ENCODE measurements at places on chromosomes 2 and 18.

DNA sequence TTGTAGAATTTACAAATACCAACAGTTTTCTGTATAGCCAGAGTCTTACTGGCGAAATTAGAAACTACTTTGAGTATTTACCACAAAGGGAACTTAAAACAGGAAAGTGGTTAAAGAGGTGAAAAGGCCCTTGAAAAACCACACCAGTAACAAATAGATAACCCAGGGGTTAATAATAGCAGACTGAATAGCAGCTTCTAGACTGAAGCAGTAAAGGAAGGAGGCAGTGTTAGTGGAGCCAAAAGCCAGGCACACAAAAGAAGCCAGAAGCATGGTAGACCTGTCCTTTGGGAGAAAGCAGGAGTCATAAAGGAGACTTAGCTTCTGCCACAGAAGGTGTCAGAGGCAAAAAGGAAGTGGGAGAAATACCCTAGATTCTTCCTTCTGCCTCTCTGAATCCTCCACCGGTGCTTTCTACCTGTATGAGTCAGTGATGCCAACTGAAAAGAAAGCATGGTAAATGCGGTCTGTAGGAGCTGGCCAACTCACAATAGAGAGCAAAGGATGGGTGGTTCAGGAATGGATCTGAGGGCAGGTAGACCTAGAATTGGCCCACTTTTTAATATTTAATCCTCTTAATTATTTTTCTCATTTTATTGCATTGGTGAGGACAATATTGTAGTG lies 97.3 kb downstream of the ARL6IP6 start:
- DNase-seq, result no peak

DNA sequence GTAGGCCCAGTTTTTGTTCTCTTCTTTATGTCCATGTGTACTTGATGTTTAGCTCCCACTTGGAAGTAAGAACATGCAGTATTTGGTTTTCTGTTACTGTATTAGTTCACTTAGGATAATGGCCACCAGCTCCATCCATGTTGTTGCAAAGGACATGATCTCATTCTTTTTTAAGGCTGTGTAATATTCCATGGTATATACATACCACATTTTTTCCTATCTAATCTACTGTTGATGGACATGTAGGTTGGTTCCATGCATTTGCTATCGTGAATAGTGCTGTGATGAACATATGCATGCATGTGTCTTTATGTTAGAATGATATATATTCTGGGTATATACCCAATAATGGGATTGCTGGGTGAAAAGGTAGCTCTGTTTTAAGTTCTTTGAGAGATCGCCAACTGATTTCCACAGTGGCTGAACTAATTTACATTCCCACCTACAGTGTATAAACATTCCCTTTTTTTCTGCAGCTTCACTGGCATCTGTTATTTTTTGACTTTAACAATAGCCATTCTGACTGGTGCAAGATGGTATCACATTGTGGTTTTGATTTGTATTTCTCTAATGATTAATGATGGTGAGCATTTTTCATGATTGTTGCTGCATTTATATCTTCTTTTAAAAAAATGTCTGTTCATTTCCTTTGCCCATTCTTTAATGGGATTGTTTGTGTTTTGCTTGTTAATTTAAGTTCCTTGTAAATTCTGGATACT lies 22.9 kb downstream of the LTBP1 start:
- no peak for DNase-seq

DNA sequence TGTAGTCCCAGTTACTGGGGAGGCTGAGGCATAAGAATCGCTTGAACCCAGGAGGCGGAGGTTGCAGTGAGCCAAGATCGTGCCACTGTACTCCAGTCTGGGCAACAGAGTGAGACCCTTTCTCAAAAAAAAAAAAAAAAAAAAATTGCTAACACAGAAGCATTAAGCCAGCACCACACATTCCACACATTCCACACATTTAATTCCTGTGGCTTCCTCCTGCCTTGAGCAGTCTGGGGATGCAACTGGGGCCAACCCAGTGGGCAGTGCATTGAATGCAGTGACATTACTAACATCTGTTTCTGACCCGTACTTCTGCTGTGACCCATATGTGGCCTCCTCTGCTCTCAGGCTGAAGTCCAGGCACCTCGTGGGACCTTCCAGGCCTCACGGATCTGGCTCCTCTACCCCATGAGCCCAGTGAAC lies 107.0 kb downstream of the BCL2L11 start:
- DNase-seq, result peak; percentile 57

GRCh38 chr2:152166633-152167032 lies 8.9 kb downstream of the STAM2 start:
- DNase-seq, result peak; percentile 41

- peak; percentile 34 for DNase-seq
These were observed 816.6 kb downstream of the SATB2 start for GRCh38 chr2:198641161-198641560.

- DNase-seq, result peak; percentile 34
These were observed 22.8 kb upstream of the MYO3B start for GRCh38 chr2:170155022-170155722.

DNA sequence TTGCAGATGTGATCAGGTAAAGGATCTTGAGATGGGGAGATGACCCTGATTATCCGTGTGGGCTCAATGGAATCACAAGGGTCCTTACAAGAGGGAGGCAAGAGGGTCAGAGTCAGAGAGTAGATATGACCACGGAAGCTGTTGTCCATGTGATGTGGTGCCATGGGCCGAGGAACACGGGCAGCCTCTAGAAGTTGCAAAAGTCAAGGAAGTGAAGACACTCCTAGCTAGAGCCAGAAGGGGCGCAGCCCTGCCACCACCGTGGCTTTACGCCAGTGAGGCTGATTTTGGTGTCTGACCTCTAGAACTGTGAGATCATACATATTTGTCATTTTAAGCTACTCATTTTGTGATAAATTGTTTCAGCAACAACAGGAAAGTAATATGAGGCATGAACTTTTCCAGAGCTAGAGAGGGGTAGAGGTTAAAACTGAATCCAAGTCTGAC lies 114.4 kb downstream of the CAPN13 start:
- no peak for DNase-seq

DNA sequence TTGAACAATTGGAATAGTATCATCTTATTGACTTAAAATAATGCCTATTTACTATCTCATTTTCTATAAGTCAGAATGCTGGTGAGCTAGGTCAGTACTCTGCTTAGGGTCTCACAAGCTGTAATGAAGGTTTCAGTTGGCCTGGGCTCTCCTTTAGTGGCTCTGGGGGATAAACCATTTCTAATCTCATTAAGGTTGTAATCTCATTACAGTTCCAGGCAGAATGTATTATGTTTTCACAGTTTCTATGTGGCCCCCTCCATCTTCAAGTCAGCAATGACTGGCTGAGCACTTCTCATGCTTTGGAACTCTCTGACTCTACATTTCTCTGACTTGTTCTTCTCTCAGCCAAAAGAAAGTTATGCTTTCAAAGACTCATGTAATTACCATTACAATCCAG lies 163.1 kb downstream of the CCDC178 start:
- no peak for DNase-seq

GRCh38 chr2:230944123-230944653 lies 19.1 kb upstream of the GPR55 start:
- no peak for DNase-seq

- peak; percentile 24 for DNase-seq
These were observed 70.3 kb downstream of the SCN1A start for GRCh38 chr2:166057370-166058164.
